Breast epithelium (tissue), 4 donors: ENCODE measurements at places on chromosomes 1 and 21.

DNA sequence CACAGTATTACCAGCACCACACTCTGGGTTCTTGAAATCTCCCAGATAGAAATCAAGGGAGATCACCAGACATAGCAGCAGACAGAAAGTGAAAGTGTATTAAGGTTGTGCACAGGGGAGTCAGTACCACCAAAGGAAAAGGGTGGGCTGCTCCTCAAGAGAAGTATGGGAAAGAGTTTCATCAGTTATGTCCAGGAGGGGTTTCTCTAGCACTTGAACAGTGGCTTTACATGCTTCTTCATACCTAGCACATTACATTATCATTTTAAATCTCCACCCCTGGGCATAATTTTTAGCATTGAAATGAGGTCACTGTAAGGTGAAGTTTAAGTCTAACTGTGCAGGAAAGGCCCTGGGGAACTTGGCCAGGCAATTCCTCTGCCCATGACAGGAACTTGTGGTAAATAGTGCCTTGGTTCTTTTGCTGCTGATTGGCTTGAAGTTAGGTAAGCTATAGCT is 601.0 kb downstream of the NUF2 start:
- no peaks in the 10 kb centered on the region for H3K4me1 ChIP-seq
- H3K27ac ChIP-seq = no peak overlapping the region
- no peaks in the 10 kb centered on the region for H3K27me3 ChIP-seq
- H3K4me3 ChIP-seq = no peak overlapping the region

- no peaks in the 10 kb centered on the region for H3K27me3 ChIP-seq
- H3K36me3 ChIP-seq = no peaks in the 10 kb centered on the region
- H3K4me3 ChIP-seq = no peak overlapping the region
- H3K27ac ChIP-seq = no peak overlapping the region
- H3K4me1 ChIP-seq = peaks cover 3% of the 10 kb centered on the region
- DNase-seq = no peak
These were observed 6.5 kb upstream of the RGS16 start for GRCh38 chr1:182610606-182611194.

DNA sequence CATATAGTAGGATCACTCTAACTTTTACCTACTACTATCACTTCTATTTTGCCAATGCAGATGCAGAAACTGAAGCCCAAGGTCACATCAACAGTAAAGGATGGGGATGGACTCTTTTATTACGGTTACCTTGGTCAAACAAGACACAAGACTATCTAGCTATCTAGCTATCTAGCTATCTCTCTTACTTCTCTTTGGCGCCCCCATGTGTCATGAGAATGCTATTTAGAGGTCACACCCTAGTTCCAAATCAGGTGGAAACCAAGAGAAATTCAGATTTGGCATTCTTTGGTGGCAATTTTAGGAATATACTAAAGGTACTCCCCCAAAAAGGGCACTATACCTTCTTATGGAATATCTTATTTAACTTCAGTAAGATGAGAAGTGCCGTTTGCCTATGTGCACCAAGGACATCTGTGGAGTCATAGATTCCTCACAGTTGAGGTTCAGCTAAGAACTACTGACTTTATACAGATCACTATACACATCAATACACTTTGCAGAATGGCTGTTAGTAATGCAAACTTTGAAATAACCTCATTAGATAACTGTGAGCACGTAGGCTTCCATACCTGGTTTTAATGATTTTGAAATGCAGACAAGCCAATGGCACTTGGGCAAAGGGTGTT is 6.7 kb downstream of the ZNF648 start:
- no peak for DNase-seq
- no peaks in the 10 kb centered on the region for H3K36me3 ChIP-seq
- H3K27me3 ChIP-seq = no peaks in the 10 kb centered on the region
- no peak overlapping the region for H3K27ac ChIP-seq
- no peaks in the 10 kb centered on the region for H3K4me1 ChIP-seq

DNA sequence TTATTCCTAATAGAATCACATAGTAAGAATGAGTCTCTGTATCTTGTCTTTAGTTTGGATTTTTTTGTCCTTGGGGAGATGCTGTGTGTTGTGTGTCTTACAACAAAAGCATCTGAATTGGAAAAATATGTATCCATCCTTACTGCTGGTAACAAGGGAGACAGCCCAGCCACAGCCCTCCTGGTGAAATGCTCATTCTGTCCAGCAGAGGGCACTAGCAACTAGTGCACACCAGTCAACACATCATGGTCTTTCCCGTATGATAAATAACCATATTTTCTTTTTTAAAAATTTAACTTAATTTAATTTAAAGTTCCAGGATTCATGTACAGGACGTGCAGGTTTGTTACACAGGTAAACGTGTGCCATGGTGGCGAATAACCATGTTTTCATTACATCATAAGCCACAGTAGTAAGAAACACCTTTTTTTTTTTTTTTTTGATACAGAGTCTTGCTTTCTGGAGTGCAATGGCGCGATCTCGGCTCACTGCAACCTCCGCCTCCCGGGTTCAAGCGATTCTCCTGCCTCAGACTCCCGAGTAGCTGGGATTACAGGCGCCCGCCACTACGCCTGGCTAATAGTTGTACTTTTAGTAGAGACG is 245.1 kb downstream of the PTBP2 start:
- no peaks in the 10 kb centered on the region for H3K27me3 ChIP-seq
- no peaks in the 10 kb centered on the region for H3K36me3 ChIP-seq
- no peaks in the 10 kb centered on the region for H3K4me1 ChIP-seq

- H3K36me3 ChIP-seq = no peaks in the 10 kb centered on the region
- H3K4me3 ChIP-seq = no peak overlapping the region
- H3K27ac ChIP-seq = no peak overlapping the region
- no peak for DNase-seq
These were observed 662.5 kb upstream of the USP24 start for GRCh38 chr1:55877437-55878232.

DNA sequence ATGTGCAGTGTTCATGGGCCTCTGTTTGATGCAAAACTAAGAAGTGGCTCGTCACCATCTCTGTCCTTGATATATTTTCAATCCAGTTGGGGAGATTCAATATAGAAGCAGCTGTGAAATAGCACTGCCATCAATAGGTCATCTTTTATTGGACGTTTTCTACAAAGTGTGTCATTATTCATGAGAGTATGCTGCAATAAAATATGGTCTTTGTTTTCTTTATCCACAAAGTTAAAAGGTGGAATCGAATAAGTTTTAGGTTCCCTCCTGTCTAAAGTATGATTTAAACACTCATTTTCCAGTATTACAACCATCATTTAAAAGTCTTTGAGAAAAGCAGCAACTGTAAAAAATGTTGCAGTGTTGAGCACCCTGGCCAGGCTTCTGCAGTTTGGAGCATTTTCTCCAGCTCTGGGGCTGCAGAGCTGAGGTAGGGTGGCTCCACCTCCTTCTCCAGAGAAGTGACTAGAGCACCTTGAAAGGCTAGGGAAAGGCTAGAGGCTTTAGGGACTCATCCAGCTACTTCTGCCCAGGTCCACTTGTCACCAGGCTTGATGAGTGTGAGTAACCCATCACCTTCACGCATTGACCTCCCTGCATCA is 56.5 kb upstream of the DNAH14 start:
- H3K4me1 ChIP-seq = no peaks in the 10 kb centered on the region
- H3K27ac ChIP-seq = no peak overlapping the region
- no peaks in the 10 kb centered on the region for H3K27me3 ChIP-seq
- H3K36me3 ChIP-seq = no peaks in the 10 kb centered on the region

DNA sequence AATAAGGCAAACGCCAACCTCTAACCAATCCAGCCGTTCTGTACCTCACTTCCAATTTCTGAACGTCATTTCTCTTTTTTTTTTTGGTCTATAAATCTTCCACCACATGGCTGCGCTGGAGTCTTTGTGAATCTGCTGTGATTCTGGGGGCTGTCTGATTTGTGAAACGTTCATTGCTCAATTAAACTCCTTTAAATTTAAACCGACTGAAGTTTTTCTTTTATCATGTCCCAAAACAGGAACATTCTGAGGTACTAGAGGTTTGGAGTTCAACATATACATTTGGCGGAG is 65.5 kb upstream of the BACH1 start:
- H3K27ac ChIP-seq = no peak overlapping the region
- H3K27me3 ChIP-seq = no peaks in the 10 kb centered on the region
- no peaks in the 10 kb centered on the region for H3K36me3 ChIP-seq
- DNase-seq = no peak

DNA sequence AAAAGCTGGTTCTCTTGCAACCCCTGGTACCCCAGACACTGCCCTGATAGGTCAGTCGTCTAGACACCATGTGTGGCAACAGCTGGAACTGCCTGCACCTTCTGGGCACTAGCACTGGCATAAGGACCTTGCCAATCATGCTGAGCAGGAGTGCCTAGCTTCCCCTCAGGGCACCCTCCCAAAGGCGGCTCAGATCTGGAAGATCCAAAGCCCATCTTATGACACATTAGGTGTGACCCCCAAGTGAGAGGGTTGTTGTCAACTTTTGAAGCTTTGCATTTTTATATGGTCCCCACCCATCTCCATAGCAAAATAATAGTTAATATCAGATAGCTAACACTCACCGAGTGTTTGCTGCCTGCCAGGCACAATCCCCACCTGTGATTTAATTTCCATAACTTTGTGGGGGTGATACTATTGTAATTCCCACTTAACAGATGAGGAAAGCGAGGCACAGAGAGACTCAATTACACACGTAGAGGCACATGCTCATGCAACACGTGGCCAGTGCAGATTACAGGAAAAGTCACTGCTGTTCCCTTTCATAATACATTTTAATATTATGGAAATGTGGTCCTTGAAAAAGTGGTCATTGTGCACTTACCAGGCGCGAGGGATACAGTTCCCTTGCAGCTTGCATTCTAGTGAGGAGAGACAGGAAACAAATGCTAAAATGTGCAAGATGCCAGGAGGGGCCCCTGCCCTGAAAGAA is 25.8 kb downstream of the EXOC8 start:
- DNase-seq = no peak
- no peak overlapping the region for H3K27ac ChIP-seq
- H3K36me3 ChIP-seq = no peaks in the 10 kb centered on the region
- no peaks in the 10 kb centered on the region for H3K4me1 ChIP-seq

GRCh38 chr1:226569879-226570547 is 21.4 kb downstream of the STUM start:
- no peaks in the 10 kb centered on the region for H3K27me3 ChIP-seq
- H3K4me3 ChIP-seq = no peak overlapping the region
- no peak for DNase-seq
- H3K27ac ChIP-seq = no peak overlapping the region
- H3K4me1 ChIP-seq = peaks cover 3% of the 10 kb centered on the region
- H3K36me3 ChIP-seq = no peaks in the 10 kb centered on the region

DNA sequence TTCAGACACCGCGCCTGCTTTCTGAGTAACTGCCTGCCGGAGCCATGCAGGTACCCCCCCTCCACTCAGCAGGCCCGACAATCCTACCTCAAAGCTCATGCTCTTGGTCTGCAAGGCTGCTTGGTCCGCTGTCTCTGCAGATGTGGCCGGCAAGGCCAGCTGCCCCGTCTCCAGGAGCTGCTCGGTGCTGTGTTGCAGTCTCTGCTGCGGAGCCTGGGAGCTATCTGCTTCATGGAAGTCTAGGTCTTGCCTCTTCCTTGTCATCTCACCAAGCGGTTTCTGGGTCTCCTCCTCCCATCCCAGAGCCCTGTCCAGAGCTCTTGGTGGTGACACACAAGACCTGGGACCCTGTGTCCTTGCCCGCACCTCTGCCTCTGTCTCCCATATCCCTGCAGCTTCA is 24.0 kb upstream of the GNPAT start:
- H3K36me3 ChIP-seq = no peaks in the 10 kb centered on the region
- H3K27me3 ChIP-seq = no peaks in the 10 kb centered on the region
- no peak overlapping the region for H3K27ac ChIP-seq
- no peak for DNase-seq
- H3K4me3 ChIP-seq = no peak overlapping the region

- no peak overlapping the region for H3K4me3 ChIP-seq
- H3K36me3 ChIP-seq = no peaks in the 10 kb centered on the region
- H3K4me1 ChIP-seq = no peaks in the 10 kb centered on the region
- no peak for DNase-seq
These were observed 126.6 kb upstream of the CAMK1G start for GRCh38 chr1:209456878-209457277.

DNA sequence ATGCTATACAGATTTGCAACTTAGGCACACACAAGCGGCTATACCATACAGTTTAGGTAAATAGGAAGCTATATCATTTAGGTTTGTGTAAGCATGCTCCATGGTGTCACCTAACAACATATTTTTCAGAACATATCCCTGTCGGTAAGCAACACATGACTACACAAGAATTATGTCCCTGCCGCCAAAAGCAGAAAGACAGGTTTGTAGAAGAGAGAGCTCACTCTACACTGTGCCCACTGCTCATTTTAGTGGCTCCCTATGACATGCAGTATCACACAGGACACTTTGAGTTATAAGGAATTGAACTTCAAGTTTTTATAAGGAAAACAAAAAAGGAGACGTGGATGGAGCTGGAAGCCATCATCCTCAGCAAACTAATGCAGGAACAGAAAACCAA is 132.5 kb upstream of the KAZN start:
- H3K36me3 ChIP-seq = no peaks in the 10 kb centered on the region
- DNase-seq = no peak
- no peaks in the 10 kb centered on the region for H3K27me3 ChIP-seq
- H3K27ac ChIP-seq = no peak overlapping the region

- no peaks in the 10 kb centered on the region for H3K4me1 ChIP-seq
- H3K27me3 ChIP-seq = no peaks in the 10 kb centered on the region
- no peaks in the 10 kb centered on the region for H3K36me3 ChIP-seq
- DNase-seq = no peak
- H3K27ac ChIP-seq = no peak overlapping the region
- no peak overlapping the region for H3K4me3 ChIP-seq
These were observed 89.7 kb downstream of the MAGI3 start for GRCh38 chr1:113479713-113480676.
